ENCODE measurements at places on chromosomes 1 and 21.

GRCh38 chr1:89842567-89843272 is 21.9 kb downstream of the LRRC8D start:
- no peak for DNase-seq

GRCh38 chr1:11955221-11955620 is 20.7 kb downstream of the PLOD1 start:
- no peak for DNase-seq

DNA sequence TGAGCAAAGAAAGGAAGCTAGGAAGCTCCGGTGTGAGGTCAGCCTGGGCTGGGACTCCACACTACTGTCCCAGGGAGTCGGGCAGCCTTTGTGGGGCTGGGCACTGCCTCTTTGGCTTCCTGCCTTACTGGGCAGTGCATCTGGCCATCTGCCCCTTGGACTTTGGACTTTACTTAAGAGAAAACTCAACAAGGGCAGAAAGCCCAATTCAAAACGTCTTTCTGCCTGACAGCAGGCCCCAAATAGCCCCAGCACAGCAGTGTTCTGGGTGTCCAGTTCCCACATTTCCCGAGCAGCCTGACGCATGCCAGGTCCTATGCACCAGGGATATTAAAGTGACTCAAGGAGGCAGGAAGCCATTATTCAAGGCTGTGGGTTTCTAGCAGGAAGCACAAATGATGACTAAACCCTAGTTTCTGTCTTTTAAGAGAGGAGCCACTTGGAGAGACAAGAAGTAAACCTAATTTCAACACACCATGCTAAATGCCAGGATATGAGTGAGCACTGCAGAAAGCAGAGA is 37.9 kb upstream of the EDEM3 start:
- no peak for DNase-seq

DNA sequence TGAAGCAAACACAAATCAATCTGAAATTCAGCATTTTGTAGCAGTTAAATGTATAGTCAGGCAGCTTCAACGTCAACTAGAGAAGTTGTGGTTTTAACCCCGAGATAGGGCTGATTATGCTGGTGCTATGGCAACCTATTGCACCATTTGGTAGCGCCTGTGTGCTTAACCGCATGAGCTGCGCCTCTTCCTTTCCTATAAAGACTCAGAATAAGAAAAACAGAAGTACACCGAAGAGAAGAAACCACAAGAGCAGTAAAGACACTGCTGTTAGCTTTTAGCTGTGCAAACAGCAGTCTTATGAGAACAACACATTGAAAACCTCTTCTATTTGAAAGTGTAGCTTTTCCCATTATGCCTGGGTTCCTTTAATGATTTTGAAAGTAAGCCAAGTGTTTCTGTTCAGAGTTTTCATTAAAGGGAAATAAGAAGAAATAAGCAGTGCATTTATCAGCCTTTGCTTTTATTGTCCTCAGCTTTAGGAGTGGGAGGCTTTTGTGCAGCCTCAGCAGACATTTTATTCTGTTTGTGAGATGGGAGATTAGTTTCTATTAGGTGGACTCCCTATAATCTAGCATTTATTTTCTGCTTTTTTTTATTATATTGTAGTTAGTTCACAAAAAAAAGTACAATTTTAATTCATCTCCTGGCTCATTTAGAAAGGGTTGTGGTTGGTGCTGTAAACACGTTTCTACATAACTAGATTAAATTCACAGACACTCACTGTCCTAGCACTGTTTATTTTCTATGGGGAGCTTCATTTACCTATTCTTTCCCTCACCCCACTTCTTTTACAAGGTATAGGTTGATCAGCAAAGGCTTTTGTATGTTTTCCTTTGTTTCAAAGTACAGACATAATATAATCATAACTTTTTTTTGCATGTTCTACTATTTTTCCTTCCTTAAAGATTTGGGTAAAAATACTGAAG is 43.3 kb downstream of the PTPRC start:
- peak; percentile 51 for DNase-seq

DNA sequence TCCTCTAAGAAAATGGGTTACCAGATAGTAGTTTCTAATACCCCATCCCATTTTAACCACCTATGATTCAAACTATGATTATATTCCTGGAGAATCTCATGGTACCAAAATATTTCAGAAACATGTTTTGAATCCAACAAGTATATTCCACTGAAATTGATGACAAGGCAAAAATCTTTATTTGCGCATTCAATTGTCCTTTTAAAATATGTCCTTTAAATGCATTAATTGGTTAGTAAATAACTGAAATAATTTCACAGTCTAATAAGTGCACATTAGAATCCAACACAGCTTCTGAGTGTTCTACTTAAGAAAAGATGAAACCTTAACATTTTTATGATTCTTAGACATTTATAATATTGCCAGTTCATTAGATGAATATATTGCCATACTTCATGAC is 356.6 kb downstream of the SETD4 start:
- DNase-seq = no peak

GRCh38 chr1:215710036-215710898 is 143.2 kb downstream of the KCTD3 start:
- DNase-seq = no peak

- DNase-seq = no peak
Observed at GRCh38 chr1:21793104-21793503, 10.2 kb upstream of the USP48 start.

DNA sequence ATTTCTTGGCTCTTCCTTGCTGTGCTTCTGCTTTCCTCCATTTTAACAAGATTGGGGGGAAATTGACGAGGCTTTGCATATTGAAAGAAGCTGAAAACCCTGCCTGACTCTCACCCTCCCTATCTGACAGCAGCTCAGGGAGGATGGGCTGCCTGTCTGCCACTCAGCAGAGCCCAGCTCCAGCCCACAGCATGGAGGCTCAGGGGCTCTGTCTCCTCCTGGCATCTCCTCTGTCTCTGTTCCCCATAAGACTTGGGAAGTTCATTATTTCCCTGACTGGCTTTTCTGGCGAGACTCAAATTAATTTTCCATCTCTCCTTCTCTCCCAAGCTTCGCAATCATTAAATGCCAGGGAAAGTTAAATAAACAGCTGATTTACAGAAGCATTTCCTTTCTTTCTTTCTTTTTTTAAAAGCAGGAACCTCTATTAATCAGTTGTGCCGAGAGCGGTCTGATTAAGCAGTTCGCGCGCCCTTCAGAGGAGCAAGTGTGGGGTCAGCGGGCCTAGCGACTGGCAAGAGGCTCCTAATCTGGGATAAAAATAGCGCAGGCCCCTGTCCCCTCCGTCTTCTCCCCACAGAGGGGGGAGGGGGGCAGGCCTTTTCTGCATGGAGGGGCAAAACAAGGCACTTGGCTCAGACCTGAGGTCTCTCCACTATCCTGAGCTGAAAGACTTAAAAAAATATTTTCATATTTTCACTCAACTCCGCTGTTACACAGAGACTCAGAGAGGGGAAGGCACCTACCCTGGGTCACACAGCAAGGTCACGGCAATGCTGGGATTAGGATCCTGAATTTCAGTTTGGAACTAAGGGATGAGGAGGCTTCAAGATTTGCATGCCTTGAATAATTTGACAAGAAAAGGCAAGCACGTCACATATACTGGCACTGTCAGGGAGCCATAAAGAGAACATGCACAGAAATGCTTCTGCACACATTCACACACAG is 170.4 kb downstream of the ACTL8 start:
- DNase-seq = no peak

DNA sequence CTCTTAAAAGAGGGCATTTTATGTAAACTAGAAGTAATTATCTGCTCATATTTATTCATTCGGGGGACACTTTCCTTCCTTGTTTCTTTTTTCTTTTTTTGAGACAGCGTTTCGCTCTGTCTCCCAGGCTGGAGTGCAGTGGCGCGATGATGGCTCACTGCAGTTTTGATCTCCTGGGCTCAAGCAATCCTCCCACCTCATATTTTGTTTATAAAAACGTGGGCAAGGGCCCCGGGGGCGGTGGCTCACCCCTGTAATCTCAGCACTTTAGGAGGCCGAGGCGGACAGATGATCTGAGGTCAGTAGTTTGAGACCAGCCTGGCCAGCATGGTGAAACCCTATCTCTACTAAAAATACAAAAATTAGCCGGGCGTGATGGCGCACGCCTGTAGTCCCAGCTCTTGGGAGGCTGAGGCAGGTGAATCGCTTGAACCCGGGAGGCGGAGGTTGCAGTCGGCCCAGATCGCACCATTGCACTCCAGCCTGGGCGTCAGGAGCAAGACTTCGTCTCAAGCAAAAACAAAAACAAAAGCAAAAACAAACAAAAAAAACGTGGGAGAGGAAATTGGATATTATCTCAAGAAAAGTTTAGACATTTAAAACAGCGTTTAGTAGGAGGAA is 926 bp upstream of the DFFA start:
- no peak for DNase-seq
